ENCODE measurements at places on chromosomes 2 and 18.

GRCh38 chr2:190190507-190191162 lies 128.1 kb upstream of the MSTN start:
- DNase-seq: no peak

- no peak for DNase-seq
These were observed at the start of gene RAPGEF4 for GRCh38 chr2:172735582-172736423. RAPGEF4 (plus strand) TSS chr2:172735845; CDS start chr2:172735984, 139 bp downstream.

- DNase-seq: no peak
These were observed 162.6 kb upstream of the FN1 start for GRCh38 chr2:215598376-215598975.

GRCh38 chr2:129133692-129134641 lies 815.3 kb upstream of the HS6ST1 start:
- no peak for DNase-seq

GRCh38 chr2:241730671-241731293 lies 3.6 kb upstream of the D2HGDH start:
- no peak for DNase-seq

Measured in OCI-LY7 (cell line).